Stimulated activated CD4-positive, alpha-beta T cell treated with anti-CD3 and anti-CD28 coated beads, Interleukin-1b, Interleukin-23, amount 100 ng/mL, for 1 hour (primary cell): ENCODE measurements at places on chromosomes 7 and 10.

- DNase-seq = no peak
These were observed 85.5 kb upstream of the PRKG1 start for GRCh38 chr10:50988792-50989191.

GRCh38 chr7:45000093-45001032, at the start of gene CCM2:
TSS of gene CCM2 (plus strand) at chr7:45000201. CDS start at chr7:45000334, 133 bp downstream.
- DNase-seq = no peak

DNA sequence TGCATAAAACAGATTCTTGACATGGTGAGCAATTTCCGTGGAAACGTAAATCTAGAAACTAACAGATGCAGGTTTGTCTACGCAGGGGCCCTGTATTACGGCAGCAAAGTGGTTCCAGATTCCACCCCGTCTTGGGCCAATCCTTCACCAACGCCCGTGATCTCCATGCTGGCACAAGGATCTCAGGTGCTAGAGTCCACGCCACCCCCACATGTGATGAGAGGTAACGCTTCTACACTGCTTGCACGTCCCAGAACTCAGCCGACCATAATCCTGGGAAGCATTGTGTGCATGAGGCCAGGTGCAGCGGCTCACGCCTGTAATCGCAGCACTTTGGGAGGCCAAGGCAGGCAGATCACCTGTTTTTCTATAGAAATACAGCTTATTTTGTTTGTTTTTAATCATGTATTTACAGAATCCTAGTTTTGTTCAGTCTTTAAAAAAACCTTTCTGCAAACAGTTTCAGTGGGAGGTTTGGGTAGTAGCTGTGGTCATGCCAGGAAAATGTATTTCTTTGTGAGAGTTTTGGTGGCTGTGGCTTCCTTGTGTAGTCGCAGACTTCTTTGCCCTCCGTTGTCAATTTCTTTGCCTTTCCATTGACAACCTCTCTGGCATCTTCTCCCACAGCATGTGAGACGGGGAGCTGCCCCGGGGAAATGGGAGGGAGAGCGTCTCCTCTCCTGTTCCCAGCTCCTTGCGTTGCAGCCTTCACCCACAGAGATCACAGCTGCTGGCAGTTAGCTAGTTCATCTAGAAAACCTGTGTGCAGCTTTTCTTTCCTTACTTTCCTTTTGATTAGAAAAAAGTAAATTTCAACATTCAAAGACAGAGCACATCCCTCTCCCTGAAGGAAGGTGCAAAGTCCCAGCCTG, 35.7 kb downstream of the ITIH2 start:
- no peak for DNase-seq

- DNase-seq = no peak
These were observed 706.7 kb downstream of the PCDH15 start for GRCh38 chr10:54094321-54094720.

GRCh38 chr7:27688646-27689045, 26.0 kb upstream of the HIBADH start:
- DNase-seq = no peak

DNA sequence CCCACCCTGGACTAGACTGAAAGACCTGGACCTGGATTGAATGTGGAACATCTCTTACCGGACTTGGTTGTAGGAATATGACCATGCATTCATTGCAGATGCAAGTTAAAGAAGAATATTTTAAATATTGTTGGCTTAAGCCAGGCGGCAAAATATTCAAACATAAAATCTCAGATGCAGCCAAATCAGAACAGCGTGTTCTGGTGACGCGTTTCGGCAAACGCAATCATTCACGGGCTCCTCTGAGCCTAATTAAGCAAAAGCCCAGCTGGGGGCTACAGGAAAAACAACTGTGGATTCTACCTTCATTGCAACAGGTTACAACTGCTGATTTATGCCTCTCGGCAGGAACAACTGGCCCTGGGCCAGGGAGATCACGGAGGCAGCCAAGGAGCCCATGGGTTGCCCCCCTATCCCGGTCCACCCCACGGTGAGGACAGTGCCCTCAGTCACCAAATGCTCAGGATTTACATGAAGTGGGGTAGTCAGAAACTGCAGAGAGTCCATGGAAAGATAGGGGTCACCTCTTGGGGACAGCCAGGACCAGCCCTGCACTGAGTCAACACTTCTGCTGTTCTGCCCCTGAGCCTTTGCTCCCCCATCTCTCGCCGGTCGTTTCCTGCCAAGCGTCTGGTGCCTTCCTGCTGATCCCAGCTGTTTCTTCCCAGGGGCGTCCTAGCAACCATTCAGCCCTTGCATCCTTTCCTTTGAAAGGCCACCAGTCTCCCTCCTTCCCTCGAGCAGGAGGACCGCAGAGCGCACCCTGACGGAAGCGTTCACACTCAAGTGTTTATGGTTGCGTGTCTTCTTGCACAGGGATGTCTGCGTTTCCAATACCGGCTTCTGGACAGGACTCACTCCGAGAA, 64.4 kb upstream of the SFMBT2 start:
- no peak for DNase-seq
